ENCODE measurements at places on chromosomes 5 and 9. TPM values are rescaled to one million over a fixed set of nuclear protein-coding genes. Genes with fewer than 3 reads are reported as not detected.

The DBH gene
- total RNA-seq: not detected

DNA sequence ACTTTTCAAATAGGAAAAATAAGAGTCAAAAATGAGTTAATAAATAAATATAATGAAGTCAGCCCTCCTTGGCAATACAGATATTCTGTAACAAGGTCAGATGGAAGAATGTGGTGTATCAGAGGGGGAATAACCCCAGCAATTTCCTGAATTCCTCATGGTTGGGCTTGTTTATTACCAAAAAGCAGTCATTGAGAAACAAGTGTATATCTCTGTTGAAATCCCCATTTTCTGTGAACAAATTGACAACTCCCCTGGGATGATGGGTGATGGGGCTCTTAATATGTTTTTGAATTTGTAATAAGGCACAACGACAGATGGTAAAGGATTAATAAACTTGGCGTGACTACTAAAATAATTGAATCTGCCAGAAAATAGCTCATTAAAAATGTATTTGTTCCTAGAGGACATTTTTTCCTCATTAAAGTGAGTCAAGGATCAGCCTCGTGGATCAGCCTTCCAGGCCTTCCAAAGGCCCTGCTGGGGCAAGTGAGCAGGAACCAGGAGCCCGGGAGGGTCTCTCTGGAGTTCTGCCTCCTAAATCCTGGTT is 34.2 kb downstream of the THBS4 start:
- no peak for DNase-seq

DNA sequence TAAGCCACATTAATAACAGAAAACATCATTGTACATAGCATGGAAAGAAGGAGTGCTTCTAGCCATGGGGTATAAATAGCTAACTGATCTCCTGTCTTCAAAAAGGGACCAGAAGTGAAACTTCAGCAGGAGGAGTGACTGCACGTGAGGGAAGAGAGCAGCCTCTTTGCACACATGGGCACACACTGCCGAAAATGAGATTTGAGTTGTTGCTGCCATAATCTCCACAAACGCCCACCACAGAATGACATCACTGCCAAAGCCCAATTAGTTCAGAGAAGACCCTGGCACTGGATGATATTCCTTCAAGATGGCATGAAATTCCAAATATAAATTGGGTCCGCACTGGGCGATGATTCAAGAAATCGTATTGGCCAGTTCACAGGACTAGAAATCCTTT is 238.9 kb upstream of the NR4A3 start:
- no peak for DNase-seq

DNA sequence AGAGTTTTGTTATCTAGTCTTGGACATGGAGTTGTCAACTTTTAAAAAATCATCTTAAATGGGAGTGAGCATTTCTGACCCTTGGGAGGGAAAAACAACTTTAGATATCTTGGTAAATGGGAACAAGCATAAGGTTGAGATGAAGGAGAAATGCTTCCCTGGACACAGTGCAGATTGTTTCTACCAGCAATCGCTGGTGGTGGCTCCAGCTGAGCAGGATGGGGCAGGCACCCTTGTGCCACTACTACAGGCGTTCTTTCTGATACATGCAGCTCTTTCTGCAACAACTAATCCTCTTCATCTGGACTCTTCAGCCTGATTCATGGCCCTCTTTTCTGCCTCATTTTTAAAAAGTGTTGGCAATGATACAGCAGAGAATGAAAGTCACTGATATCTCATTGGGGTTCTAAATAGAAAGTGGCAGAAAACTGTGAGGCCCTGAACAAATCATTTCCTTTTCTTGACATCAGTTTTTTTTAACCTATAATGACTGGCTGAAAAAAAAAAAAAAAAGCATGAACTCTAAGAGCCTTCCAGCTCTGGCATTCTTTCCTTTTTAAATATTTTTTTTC is 409.4 kb upstream of the PTGER4 start:
- no peak for DNase-seq

All from H9 (cell line).